H9 (cell line): ENCODE measurements at places on chromosomes 16 and 17. TPM values are rescaled to one million over a fixed set of nuclear protein-coding genes. Genes with fewer than 3 reads are reported as not detected.
A peak's percentile ranks its signal among the peaks of the same experiment; 100 is the strongest.

EVI2A gene
- not detected in 2 replicates for total RNA-seq

- H3K27ac ChIP-seq, result no peak overlapping the region
- peak; percentile 79 for DNase-seq
- no peaks in the 10 kb centered on the region for H3K4me1 ChIP-seq
- H3K36me3 ChIP-seq, result peaks cover 9% of the 10 kb centered on the region; the same call in 2 of the 3 replicates
Observed at GRCh38 chr17:75693500-75694481, 26.7 kb downstream of the SAP30BP start.

TBC1D28 gene
- total RNA-seq, result 0.24 and 0.61 TPM in 2 replicates

DNA sequence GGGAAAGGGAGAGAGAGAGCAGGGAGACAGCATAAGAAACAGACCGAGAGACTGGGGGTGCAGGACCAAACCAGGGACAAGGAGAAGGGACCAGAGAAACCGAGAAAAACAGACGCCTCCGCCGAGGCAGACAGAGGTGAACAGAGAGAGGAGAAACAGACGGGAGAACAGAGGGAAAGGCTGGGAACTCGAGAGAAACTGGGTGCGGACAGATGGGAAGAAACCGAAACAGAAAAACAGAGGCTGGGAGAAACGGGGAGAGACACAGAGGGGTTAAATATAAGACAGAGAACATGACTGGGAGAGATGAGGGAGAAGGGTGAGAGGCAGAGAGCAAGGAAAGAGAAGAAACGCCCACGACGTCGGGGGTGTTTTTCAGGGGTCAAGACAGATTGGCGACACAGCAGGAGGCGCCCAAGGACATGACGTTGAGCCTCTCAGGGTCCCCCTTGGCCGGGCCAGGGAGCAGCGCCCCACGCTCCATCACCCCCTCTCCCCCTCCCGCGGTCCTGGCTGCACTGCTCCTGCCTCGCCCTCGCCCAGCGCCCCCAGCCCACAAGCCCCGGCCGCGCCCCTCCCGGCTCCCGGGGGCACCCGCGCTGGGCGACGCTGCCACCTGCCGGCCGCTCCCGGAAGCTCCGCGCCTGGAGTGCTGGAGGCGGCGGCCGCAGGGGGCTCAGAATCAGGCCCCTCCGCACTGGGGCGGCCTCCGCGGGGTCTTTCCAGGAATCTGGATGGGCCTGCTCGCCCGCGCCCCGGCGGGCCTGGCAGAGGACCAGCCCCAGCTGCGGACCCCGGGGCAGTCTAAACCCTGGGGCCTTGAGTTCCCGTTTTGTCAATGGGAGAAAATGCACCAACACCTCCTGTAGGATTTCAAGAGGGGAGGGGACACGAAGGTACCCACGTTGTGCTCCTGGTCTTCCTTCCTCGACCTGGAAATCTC, 1.3 kb upstream of the TMEM92 start:
- H3K4me3 ChIP-seq, result peak overlapping the region; percentile 49
- peaks cover 4% of the 10 kb centered on the region; the same call in 1 of the 2 replicates for H3K27me3 ChIP-seq
- H3K36me3 ChIP-seq, result no peaks in the 10 kb centered on the region

KRT25 gene
- not detected in 2 replicates for total RNA-seq

DNA sequence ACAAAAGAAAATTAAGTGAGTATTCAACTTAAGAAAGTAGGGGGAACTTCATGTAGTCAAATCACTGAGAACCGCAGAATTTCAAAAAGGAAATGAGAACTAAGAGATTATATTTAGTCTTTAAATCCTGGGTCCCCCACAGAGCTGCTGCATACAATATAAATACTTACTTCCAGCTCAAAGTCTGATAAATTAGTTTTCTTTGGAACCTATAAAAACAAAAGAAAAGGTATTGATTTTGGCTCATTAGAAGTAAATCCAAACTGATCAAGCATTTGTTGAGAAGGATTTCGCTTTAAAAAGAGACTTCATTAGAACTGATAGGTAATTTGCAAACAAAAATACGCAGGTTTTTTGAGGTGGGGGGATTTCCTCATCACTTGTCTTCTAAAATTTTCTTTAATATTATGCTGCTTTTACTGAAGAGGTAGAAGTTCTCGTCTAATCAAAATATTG, 21.9 kb downstream of the PARN start:
- peaks cover 48% of the 10 kb centered on the region for H3K36me3 ChIP-seq
- no peaks in the 10 kb centered on the region for H3K4me1 ChIP-seq
- no peak overlapping the region for H3K27ac ChIP-seq
- no peak for DNase-seq
- no peak overlapping the region for H3K4me3 ChIP-seq

DNA sequence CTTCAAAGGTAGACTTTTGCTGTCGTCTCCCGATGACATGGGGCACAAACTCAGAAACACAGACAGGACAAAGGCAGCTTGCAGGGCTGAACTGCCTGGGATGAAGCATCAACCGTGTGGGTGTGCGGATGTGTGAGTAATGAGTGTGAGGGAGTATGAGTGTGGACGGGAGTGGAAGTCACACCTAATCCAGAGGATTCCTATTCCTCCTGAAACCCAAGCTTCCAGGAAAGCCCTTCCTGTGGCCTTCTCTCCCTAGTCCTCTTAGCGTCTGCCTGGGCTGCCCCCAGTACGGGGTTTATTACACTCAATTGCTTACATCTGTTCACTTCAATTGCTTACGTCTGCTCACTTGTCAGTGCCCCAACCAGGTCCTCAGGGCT, 2.3 kb upstream of the IL4R start:
- no peaks in the 10 kb centered on the region; the same call in 1 of the 2 replicates for H3K4me1 ChIP-seq
- H3K27me3 ChIP-seq, result no peaks in the 10 kb centered on the region
- H3K36me3 ChIP-seq, result no peaks in the 10 kb centered on the region
- DNase-seq, result no peak
- H3K4me3 ChIP-seq, result no peak overlapping the region

DNA sequence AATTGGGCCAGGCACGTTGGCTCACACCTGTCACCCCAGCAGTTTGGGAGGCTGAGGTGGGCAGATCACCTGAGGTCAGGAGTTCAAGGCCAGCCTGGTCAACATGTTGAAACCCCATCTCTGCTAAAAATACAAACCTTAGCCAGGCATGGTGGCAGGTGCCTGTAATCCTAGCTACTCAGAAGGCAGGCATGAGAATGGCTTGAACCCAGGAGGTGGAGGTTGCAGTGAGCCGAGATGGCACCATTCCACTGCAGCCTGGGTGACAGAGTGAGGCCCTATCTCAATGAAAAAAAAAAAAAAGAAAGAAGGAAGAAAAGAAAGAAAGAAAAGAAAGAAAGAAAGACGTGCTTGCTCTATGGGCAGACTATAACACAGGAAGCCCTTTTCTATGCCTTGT, 84.4 kb downstream of the FOXL1 start:
- no peaks in the 10 kb centered on the region for H3K36me3 ChIP-seq
- no peaks in the 10 kb centered on the region for H3K27me3 ChIP-seq
- H3K27ac ChIP-seq, result no peak overlapping the region
- no peaks in the 10 kb centered on the region for H3K4me1 ChIP-seq
- DNase-seq, result no peak
- H3K4me3 ChIP-seq, result no peak overlapping the region

EVPL gene
- total RNA-seq, result 0.48 and 0.53 TPM in 2 replicates

GRCh38 chr16:11583889-11584565, 2.7 kb downstream of the LITAF start:
- H3K4me1 ChIP-seq, result peaks cover 17% of the 10 kb centered on the region
- peak overlapping the region; percentile 84 for H3K4me3 ChIP-seq
- H3K27me3 ChIP-seq, result peaks cover 9% of the 10 kb centered on the region
- no peak overlapping the region for H3K27ac ChIP-seq
- DNase-seq, result no peak

CACNB1 gene
- 17.5 and 20.0 TPM in 2 replicates for total RNA-seq

HBA2 gene
- total RNA-seq, result 4.3 TPM in 1 of 2 replicates, not detected in the other

- peak overlapping the region; percentile 43; the same call in 1 of the 3 replicates for H3K4me3 ChIP-seq
- no peaks in the 10 kb centered on the region for H3K36me3 ChIP-seq
- no peaks in the 10 kb centered on the region for H3K27me3 ChIP-seq
- H3K27ac ChIP-seq, result no peak overlapping the region
Observed at GRCh38 chr16:10871157-10871991, 5.6 kb upstream of the CIITA start.

IL32 gene
- 2.0 and 2.6 TPM in 2 replicates for total RNA-seq

ASGR2 gene
- total RNA-seq, result not detected in 2 replicates

DNA sequence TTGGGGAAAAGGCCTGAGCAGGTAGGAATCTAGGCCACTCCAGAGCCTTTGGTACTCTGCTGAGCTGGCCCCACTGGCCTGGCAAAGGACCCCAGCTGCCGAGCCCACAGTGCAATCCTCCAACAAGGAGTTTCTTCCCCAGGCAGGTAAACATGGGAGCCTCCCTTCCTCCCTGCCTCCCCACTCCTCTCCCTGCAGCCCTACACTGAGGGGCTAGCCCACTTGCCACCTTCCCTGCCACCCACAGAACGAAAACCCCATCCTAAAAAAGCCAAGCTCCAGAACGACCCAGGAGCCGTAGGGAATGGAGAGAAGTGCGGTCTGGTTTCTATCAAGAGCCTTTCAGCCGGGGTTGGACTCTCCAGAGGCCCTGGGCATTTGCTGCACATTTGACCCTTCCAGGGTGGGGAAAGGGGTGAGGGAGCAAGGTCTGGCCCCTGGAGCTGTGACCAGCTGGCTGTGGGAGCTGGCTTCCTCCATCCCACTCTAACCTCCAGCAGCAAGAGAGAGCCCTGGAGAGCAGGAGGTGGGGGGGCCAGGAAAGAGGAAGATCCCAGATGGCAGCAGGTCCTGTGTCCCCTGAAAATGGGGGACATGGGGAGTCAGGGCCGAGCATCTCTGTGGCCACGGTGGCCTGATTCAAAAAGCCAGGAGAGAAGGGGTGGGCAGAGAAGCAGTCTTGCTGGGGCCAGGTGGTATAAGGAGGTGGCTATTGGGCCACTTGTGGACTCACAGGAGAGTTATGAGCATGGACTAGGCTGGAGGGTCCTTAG, 1.3 kb downstream of the HID1 start:
- no peak overlapping the region for H3K27ac ChIP-seq
- H3K36me3 ChIP-seq, result no peaks in the 10 kb centered on the region
- DNase-seq, result no peak

- DNase-seq, result no peak
- H3K4me1 ChIP-seq, result 0 out of 2 replicates have a peak, but pooled peaks cover 2% of the 10 kb centered on the region
- peaks cover 37% of the 10 kb centered on the region; the same call in 2 of the 3 replicates for H3K36me3 ChIP-seq
- H3K27me3 ChIP-seq, result no peaks in the 10 kb centered on the region
Observed at GRCh38 chr17:29263916-29264315, 17.3 kb downstream of the CRYBA1 start.

- peaks cover 21% of the 10 kb centered on the region; the same call in 2 of the 3 replicates for H3K36me3 ChIP-seq
- DNase-seq, result no peak
- H3K4me3 ChIP-seq, result peak overlapping the region; percentile 90
- peaks cover 3% of the 10 kb centered on the region; the same call in 1 of the 2 replicates for H3K4me1 ChIP-seq
- no peaks in the 10 kb centered on the region for H3K27me3 ChIP-seq
- no peak overlapping the region for H3K27ac ChIP-seq
Observed at GRCh38 chr17:58513267-58513964, 1.0 kb downstream of the MTMR4 start.

- no peaks in the 10 kb centered on the region for H3K4me1 ChIP-seq
- H3K36me3 ChIP-seq, result no peaks in the 10 kb centered on the region
- H3K27me3 ChIP-seq, result no peaks in the 10 kb centered on the region
Observed at GRCh38 chr17:69117855-69118784, 23.6 kb downstream of the ABCA6 start.

SRRM2 gene
- total RNA-seq, result 667 and 694 TPM in 2 replicates

CDC42EP4 gene
- total RNA-seq, result 27.1 and 28.2 TPM in 2 replicates

TAT gene
- 0.09 TPM in 1 of 2 replicates, not detected in the other for total RNA-seq

- H3K4me3 ChIP-seq, result no peak overlapping the region
- H3K27me3 ChIP-seq, result no peaks in the 10 kb centered on the region
- no peak overlapping the region for H3K27ac ChIP-seq
- no peak for DNase-seq
- no peaks in the 10 kb centered on the region for H3K4me1 ChIP-seq
Observed at GRCh38 chr17:76485569-76485968, 15.7 kb downstream of the RHBDF2 start.

- no peak overlapping the region for H3K27ac ChIP-seq
- peaks cover 2% of the 10 kb centered on the region; the same call in 1 of the 2 replicates for H3K36me3 ChIP-seq
- DNase-seq, result no peak
- H3K4me1 ChIP-seq, result no peaks in the 10 kb centered on the region
- no peaks in the 10 kb centered on the region for H3K27me3 ChIP-seq
Observed at GRCh38 chr17:48102043-48102750, 919 bp upstream of the CBX1 start.

GRCh38 chr16:69520800-69521602, 44.8 kb upstream of the NFAT5 start:
- H3K36me3 ChIP-seq, result no peaks in the 10 kb centered on the region
- no peak overlapping the region for H3K4me3 ChIP-seq
- H3K27ac ChIP-seq, result no peak overlapping the region
- DNase-seq, result no peak
- no peaks in the 10 kb centered on the region for H3K4me1 ChIP-seq
- no peaks in the 10 kb centered on the region for H3K27me3 ChIP-seq

HCRT gene
- not detected in 2 replicates for total RNA-seq

PRSS33 gene
- not detected in 2 replicates for total RNA-seq

TPSAB1 gene
- total RNA-seq, result not detected in 2 replicates

DNA sequence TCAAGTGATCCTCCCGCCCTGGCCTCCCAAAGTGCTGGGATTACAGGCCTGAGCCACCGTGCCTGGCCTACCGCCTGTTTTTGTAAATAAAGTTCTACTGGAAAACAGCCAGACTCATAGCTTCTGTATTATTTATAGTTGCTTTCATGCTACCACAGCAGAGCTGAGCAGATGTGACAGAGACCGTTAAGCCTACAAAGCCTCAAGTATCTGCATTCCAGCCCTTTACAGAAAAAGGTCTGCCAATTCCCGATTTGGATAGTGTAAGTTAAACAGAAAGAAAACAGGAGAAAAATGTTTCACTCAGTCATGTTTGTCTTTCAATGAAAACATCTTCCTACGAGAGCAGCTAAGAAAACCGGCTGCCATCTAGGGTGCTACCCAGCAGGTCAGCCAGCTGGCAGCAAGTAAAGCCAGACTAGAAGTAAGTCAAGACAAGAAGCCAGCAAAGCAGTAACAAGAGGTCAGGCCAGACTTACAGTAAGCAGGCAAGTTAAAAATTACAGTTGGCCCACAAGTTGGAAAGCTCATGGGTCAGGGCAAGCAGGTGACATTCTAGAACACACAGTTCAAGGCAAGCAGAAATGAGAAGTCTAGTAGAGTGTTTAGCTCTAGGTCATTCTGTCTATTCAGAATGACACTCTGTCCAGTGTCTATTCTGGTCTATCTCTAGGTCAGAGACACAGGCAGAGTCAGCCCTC, 17.7 kb downstream of the NCBP3 start:
- H3K27me3 ChIP-seq, result no peaks in the 10 kb centered on the region
- DNase-seq, result no peak
- H3K27ac ChIP-seq, result no peak overlapping the region

DNA sequence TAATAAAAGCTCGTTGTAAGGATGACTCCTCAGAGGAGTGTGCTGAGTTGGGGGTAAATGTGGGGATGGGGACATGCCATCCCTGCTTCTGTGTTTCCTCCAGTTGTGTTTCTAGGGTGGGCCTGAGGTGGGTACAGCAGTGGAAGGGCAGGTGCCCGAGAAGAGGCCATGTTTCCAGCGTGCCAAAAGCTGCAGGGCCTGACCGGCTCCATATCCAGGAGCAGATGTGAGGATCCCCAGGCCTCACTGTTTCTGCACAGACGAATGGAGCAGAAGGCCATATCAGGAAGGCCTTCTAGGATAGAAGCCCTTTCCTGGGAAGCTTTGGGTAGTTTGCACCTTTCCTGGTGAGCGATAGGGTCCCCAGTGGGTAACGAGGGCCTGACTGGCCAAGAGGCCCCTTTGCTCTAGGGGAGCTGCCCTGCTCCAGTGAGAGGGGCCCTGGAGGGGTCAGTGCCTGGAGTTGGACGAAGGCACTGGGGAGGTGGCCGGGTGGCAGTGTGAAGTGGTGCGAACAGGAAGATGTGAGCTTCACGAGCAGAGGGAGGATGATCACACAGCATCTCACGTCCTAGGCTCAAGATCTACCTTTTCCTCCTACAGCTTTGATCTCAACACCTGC, 62.9 kb downstream of the SHISA6 start:
- peaks cover 4% of the 10 kb centered on the region; the same call in 1 of the 2 replicates for H3K4me1 ChIP-seq
- H3K27ac ChIP-seq, result no peak overlapping the region
- no peak for DNase-seq
- no peak overlapping the region for H3K4me3 ChIP-seq
- H3K36me3 ChIP-seq, result no peaks in the 10 kb centered on the region
